CD4-positive, CD25-positive, alpha-beta regulatory T cell (primary cell): ENCODE measurements at places on chromosomes 1 and 21.

- no peak for DNase-seq
Measured at GRCh38 chr21:38486221-38486620, 12.1 kb downstream of the ERG start.

DNA sequence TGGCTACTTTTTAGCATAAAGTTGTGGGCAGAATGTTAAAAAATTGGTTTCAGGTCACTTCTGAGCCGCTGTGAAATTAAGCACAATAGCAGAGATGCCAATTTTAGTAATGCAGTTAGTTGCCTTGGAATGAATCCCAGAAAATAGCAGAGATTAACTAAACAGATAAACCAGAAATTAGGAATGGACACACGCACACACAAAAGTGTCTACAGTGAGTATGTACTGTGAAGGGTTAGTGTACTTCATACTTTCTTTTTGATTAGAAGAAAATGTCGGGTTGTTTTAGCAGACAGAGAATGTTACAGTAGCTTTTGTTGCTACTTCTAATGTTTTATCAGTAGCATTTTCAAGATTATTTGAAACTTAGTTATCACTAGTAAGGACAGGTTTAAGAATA is 106.7 kb downstream of the LEPR start:
- DNase-seq: no peak

- DNase-seq: no peak
Measured at GRCh38 chr1:202708456-202709275, 1.6 kb downstream of the SYT2 start.

DNA sequence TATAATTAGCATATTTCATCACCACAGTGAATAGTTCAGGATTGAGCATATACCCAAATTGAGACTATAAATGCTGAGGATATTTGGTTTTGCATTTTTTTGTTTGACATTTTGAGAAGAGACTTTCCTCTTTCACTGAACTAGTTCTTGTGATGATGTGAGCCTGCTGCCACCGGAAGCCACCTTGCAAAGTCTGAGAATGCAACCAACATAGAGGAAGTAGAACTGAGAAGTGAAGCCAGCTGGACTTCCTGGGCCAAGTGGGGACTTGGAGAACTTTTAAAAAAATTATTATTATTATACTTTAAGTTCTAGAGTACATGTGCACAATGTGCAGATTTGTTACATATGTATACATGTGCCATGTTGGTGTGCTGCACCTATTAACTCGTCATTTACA is 102.3 kb downstream of the RPE65 start:
- DNase-seq: peak; percentile 8

DNA sequence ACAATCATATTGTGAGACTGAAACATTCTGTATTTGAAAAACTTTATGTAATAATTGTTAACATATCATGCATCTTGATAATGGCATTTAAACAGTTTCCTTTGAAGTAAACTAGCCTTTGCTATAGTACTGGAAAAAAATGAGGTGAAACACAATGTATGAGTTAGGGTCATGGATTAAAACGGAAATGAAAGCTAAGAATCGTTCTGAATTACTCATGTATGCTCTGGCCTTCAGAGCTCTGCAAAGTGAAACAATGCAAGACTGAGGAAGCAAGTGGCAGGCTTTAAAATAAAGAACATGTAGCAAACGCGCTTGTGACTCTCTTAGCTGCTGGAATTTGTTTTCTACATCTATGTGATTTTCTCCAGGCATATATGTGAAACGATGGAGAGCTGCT is 317.1 kb downstream of the DPYD start:
- no peak for DNase-seq

DNA sequence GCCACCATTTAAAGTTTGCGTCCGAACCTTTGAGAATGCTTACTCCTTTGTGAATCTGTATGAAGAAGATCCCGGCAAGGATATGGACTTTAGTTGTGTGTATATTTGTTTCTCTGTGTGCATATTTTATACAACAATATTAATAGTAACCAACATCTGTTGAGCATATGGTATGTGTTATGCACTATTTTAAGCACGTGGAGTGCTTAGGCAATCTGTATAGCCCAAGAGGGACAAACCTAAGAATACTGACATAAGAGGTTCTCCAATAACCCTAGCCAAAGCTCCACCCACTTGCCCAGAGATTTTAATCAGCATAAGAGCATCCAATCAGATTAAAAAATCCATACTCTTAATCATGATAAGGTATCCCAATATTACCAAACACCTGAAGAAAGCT is 92.7 kb downstream of the MAB21L3 start:
- DNase-seq: no peak

DNA sequence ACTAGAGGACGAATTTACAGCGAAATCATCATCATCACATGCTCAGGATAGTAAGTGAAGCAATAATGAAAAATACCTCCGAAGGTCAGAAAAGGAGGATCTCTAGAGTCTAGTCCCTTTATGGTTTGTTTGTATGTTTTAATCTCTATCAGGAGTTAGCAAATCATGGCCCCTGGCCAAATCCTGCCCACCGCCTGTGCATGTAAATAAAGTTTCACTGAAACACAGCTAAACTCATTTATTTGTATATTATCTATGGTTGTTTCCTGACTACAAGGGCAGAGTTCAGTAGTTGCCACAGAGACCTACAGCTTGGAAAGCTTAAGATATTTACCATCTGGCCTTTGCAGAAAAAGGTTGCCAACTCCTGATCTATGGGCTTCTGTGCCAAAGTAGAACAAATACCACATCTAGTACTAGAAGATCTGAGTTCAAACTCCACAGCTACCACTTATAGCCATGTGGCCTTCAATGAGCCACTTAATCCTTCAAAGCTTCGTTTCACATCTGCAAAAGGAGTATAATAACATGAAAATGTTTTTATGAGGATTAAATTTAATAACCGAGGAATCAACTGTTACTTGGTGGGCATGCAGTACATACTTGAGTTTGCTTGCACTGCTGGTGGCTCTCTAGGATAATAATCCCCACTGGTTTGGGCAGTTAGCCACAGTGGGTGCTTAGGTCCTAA is 94.0 kb upstream of the KIF26B start:
- DNase-seq: no peak

DNA sequence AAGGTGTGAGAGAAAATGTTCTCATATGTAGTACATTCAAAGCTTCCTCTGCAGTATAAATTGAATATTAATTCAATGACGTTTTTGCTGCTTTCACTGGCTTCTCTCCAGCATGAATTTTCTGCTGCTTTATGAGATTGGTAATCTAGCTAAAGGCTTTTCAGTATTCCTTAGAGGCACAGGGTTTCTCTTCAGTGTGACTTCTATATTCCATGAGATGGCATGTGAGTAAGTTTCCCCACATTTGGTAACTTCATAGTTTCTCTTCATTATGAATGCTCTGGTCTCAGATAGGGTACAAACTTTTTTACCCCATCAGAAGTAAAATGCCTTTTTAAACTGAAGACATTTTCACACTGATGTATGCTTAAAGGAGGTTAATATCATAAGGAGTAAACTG is 10.4 kb upstream of the KLF18 start:
- DNase-seq: no peak

DNA sequence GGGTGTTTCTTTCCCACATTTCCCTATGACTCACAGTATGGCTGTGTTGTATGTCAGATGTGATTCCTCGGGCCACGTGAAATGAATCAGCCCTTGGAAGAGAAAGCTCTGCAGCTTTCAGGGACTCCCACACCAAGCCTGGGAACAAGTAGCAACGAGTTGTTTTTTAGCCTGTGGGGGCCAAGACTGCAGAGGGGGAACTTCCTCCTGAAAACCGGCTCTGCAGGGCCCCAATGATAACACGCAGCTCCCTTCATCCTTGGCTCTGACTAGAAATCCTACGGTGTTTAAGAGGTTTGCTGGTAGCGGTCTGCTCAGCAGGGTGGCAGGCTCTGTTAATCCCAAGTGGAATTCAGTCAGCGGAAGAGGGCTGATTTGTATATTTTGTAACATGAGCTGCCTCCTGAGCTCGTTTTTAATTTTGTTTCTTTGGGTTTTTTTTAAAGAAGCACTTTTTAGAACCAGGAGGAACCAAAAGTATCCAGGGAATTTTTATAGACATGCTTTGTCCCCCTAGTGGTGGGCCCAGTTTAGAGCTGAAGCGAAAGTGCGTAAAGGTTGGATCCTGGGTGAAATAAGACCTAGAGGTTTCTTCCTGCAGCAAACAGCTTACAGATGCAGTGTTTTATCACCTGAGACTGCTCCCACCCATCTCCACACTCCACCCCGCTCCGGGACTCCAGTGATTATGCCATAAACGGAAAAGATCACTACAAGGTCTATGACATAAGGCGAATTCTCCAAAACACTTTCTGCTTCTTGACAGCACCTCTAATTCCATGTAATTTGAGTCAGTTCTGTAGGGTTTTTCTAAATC is 48.8 kb downstream of the LAMC2 start:
- DNase-seq: no peak

GRCh38 chr1:203126866-203127665 is 460 bp upstream of the ADORA1 start:
- DNase-seq: no peak

GRCh38 chr1:192858456-192858855 is 49.6 kb downstream of the RGS2 start:
- DNase-seq: no peak

- DNase-seq: no peak
Measured at GRCh38 chr1:56508523-56508983, 70.8 kb downstream of the PLPP3 start.

DNA sequence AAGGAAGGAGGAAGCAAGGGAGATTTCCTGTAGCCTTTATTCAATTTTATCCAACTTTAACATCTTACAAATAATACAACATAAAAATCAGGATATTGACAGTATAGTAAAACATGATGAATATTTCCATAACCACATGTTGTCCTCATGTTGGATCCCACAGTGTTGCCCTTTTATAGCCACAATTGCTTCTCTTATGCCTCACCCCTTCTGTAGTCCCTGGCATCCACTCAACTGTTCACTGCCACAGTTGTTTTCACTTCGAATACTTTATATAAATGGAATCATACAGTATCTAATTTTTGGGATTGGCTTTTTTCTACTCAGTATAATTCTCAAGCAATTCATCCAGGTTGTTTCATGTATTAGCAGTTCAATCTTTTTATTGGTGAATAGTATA is 44.8 kb downstream of the SRSF11 start:
- no peak for DNase-seq

GRCh38 chr1:17790383-17791054 is 35.4 kb downstream of the ACTL8 start:
- no peak for DNase-seq

DNA sequence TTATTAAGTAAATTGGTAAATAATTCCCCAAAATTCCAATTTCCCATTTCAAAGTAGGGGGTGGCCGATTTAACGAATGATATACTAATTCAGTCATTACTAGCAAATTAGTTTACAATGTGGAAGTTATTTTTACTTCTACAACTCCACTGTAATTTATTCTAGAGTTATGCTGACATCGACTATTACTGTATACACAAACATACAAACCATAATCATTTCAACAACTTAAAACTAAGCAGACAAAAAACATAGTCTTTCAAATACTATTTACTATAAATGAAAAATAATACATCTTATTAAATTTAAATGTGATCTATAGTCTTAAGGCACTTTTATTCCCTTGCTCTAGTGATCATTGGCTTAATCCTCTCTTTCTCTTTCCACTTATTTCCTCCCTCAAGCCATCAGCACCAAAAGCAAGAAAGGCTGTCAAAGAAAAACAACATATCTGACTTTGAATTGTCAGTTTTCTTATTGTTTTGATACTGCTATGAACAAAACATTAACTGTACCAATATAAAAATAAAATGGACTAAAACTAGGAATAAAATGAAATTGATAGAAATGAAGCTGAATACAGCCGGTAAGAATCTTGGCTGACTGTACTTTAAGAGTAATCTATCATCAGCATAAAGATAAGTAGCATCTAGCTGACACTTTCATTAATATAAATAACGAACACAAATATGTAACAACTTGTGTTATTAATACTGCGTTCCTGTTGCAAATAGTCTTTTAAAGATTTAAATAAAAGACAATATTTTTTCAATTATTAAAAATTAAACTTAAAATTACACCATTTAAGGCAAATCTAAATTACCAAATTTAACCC is 4.1 kb downstream of the CDC42BPA start:
- DNase-seq: no peak

GRCh38 chr1:103949779-103950178 is 200.1 kb downstream of the AMY1C start:
- DNase-seq: no peak

- no peak for DNase-seq
Measured at GRCh38 chr1:165486663-165487062, 41.7 kb upstream of the RXRG start.

- no peak for DNase-seq
Measured at GRCh38 chr1:34149501-34149900, 15.5 kb downstream of the CSMD2 start.

- no peak for DNase-seq
Measured at GRCh38 chr1:36517011-36517771, 34.5 kb upstream of the CSF3R start.

DNA sequence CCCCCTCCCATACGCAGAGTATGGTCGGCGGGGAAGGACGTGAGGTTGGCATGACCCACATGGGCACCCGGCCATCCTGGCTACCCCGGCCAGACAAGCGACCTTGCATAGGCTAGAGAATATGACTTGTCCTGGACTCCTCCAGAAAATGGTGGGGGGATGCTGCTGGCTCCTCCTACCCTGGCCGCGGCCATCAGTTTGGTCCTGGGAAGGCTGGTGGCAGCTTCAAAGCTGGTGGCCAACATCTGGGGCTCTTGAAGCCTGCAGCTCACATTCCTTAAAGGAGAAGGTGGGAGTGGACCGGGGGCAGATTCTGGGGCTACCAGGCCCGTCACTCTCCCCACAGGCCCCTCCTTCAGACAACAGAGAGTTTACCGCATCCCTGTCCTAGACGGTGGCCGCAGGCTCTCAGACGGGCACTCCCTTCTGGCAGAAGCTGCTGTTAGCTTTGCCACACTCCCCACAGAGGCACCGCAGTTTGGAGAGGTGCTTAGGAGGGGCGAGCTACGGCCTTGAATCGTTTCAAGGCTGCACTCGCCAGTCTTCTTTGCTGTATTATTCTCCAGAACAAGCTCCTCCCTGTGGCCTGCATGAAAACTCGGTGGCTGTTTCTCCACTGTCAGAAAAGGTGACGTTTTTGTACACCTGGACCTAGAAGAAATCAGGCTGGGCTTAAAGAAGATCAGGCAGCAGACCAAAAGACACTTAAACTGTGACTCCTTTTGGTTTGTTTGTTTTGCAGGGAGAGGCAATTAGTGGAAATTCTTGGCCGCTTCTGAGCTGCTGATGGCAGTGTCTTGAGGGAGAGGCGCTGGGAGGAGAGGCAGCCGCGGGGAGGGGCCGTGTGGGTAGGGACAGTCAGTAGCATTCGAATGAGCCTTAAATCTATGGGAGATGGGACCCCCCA is 68.0 kb downstream of the RUNX3 start:
- no peak for DNase-seq
